Diencephalon (tissue), 1 donor: ENCODE measurements at places on chromosomes 4 and X. TPM values are rescaled to one million over a fixed set of nuclear protein-coding genes. Genes with fewer than 3 reads are reported as not detected.

Gene SH3D19
- 19.4 TPM for total RNA-seq

Gene RIBC1
- total RNA-seq = 3.5 TPM

Gene GUCY1B1
- 115 TPM for total RNA-seq

Gene MXD4
- 22.1 TPM for total RNA-seq

Gene SMIM9
- total RNA-seq = not detected

Gene SPANXD
- total RNA-seq = not detected

Gene FGF2
- total RNA-seq = 20.3 TPM

Gene MAD2L1
- 9.7 TPM for total RNA-seq

Gene PAPSS1
- 120 TPM for total RNA-seq
